Kidney capillary endothelial cell (primary cell): ENCODE measurements at places on chromosomes 3 and 15.

DNA sequence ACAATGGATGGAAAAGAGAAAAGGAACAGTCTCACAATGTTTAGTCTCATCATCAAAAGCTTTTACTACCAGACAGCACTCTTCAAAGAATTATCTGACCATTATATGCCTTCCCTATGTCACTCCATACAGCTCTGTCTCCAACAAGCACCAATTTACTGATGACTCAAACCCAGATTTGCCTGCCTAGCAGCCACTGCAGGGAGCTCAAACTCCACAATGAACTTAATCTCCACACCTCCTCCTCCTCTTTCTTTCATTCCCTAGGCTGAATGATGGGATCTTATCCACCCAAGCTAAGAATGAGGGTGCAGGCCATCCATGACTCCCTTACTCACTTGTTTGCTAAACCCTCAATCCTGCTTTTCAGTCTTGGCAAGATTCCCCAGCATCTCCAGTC lies 45.5 kb downstream of the NBEAL2 start:
- DNase-seq, result no peak

DNA sequence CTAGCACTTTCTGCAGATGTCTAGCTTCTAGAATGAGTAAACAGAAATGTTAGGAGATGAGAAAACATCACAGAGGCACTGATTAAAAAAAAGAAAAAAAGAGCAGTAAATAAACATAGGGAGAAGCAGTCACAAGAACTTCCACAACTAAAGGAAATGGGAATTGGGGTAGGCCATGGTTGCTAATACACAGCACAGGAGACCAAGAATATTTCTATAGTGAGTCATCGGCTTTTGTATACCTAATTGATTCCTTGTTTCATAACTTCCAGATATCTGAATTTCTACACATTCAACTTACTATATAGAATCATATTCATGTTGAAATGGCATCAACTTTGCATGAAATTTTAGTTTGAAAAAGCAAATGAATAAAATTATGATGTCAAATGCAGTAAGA lies 47.3 kb upstream of the TCF12 start:
- peak; percentile 78 for DNase-seq

DNA sequence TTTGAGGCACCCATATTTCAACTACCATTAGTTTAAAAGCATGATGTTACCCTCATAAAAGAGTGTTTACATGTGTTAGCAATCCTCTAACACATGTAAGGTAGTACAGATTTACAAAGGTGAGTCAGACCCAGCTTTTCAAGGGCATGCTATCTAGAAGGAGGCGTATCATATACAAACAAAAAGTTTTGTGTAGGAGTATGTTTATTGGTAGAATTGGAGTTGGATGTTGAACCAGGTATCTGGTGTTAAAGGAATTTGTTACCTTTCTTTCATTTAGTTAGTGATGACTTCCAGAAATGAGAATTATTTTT lies 2.4 kb downstream of the HACD3 start:
- peak; percentile 10 for DNase-seq

DNA sequence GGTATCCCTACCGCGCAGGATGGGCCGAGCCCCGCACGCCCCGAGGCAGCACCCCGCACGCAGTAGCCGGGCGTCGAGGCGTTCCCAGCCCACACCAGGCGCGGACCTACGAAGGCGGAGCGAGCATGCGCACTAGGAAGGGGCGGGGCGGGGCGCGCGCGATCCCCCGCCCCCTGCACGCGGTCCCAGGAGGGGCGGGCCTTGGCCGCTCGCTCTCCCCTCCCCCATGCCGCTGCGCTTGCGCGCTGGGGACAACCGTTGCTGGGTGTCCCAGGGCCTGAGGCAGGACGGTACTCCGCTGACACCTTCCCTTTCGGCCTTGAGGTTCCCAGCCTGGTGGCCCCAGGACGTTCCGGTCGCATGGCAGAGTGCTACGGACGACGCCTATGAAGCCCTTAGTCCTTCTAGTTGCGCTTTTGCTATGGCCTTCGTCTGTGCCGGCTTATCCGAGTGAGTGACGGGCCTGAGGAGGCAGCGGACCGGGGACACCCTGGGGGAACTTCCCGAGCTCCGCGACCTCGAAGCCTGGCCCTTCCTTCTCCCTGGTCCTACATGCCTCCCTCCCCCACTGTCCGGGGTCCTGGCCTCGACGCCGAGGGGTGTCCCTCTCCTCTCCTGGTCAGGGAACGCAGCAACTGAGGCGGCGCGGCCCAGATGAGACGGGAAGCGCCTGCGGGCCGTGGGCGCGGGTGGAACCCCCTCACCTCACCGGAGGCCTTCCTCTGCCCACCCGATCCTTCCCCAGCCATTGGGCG lies at the start of gene SPESP1:
Gene SPESP1, plus strand, starts transcription at position 258 of the 755 bp plus-strand sequence. Its CDS starts 129 bp downstream, at position 387.
- peak; percentile 3 for DNase-seq

- DNase-seq, result no peak
Measured at GRCh38 chr15:89444241-89445225, 51.9 kb downstream of the RHCG start.

- DNase-seq, result no peak
Measured at GRCh38 chr3:141375381-141376301, 7.3 kb downstream of the ZBTB38 start.

DNA sequence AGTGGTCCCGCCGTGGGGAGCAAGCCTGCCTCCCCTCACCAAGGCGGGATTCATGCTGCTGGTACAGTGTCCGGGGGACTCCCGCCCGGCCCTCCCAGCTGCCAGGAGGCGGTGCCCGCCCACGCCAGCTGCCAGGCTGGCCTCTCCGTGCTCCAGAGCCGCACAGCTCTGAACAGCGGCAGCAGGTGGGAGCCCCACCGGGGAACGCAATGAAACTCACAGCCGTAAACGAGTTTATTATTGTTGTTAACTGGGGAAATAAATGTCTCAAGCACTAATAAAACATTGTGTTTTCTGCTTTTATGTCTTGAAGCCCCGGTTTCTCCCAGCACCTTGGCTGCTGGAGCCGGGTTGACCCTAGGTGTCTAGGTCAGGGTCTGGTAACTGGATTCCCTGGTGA lies 317.7 kb upstream of the TLE3 start:
- DNase-seq, result no peak

- no peak for DNase-seq
Measured at GRCh38 chr3:154967090-154967489, 113.0 kb upstream of the MME start.

DNA sequence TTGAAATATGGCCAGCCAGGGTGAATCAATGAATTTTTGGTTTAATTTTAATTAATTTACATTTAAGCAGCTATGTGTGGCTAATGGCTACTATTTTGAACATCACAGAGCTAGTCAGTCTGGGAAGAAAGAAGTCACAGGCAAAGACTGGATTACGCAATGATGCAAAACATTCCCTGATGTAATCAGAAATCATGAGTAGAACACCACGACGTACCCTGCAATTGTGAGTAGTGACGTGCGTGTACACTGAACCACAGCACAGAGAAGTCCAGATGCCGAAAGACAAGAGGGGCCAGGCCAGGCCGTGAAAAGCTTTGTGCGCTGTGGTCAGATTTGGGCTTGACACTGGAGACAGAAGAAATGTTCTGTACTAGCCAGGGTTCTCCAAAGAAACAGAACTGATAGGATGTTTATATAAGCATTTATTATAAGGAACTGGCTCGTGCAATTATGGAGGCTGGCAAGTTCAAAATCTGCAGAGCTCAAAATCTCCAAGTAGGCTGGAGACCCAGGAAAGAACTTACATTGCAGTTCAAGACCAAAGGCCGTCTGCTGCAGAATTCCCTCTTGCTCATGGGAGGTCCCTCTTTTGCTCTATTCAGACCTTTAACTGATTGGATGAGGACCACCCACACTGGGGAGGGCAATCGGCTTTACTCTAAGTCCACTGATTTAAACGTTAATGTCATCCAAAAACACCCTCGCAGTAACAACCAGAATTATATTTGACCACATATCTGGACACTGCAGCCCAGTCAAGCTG lies 44.6 kb downstream of the SH3BP5 start:
- no peak for DNase-seq

- no peak for DNase-seq
Measured at GRCh38 chr15:64013179-64014062, 32.9 kb downstream of the DAPK2 start.

DNA sequence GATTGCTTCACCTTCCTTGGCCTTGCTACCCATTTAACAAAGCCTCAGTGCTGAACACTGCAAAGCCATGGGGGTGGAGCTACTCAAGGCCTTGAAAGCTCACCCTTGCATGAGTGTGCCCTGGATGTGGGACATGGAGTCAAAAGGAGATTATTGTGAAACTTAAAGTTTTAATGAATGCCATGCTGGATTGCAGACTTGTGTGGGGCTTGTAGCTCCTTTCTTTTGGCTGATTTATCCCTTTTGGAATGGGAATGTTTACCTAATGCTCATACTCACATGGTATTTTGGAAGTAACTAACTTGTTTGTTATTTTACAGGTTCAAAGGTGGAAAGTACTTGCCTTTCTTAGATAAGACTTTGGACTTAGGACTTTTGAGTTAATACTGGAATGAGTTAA lies 538.5 kb upstream of the NECTIN3 start:
- DNase-seq, result no peak

DNA sequence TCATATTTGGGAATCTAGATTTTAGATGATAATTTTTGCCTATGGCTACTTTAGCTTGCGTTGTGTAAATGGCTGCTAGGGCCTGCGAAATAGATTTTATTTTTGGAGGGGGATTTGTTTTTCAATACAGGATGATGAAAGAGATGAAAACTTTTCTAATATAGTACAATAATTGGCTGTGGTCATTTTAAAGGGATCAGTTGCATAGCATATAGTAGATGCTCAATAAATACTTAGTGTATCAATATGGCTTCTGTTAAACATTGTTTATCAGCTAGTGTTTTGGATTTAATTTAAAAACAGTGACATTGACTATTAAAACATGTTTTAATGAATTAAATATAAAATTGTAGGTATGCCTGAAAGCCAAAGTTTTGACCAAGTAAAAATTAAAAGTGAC lies 6.9 kb upstream of the CHD2 start:
- no peak for DNase-seq

DNA sequence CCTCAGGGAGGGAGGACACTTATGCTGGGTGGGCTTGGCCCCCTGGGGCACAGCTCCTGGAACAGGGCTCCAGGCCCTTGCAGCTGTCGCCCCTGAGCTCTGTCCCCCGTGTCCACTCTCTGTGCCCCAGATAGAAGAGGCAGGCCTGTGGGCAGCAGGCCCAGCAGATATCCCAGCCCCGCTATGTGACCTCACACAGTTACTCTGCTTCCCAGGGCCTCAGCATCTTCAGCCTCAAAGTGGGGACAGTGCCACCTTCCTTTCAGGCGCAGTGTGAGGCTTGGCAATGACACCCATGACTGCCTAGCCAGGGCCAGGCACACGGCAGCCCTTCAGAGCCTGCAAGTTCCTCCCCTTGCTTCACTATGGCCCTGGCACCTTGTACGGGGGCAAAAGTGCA lies 98.4 kb downstream of the IQSEC1 start:
- no peak for DNase-seq

- DNase-seq, result peak; percentile 71
Measured at GRCh38 chr15:31352911-31353811, 26.5 kb downstream of the KLF13 start.

GRCh38 chr3:4831580-4831950 lies 147.7 kb upstream of the BHLHE40 start:
- no peak for DNase-seq

DNA sequence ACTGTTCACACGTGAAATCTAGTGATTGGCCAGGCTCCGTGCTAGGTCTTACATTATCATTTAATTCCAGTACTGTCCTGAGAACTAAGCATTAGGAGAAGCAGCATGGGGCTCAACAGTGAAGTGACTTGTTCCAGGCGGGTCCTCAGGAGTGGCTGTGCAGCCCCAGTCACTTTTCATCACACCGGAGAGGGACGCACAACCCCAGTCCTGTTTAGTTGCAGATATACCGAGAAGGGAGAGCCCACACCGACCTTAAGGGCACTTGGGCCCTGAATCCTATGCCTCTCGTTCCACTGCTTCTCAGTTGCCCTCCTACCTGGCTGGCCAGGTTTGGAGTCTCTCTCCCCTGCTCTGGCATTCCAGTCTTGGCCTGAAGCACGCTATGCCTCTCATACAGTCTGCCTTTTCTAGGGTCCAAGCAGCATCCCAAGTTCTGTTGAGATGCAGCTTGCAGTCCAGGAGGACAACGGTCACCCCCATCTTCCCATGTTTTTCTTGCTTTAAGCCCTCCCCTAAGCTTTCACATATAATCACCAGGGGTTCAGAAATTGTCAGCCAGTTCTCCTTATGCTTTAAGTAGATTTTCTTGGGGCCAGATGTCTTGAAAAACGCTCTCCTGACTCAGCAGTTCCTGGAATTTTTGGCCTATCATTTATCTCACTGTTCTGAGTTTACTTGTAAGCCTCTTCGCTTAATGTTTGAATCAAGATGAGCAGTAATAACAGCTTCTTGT lies 10.1 kb downstream of the FAM131A start:
- no peak for DNase-seq

DNA sequence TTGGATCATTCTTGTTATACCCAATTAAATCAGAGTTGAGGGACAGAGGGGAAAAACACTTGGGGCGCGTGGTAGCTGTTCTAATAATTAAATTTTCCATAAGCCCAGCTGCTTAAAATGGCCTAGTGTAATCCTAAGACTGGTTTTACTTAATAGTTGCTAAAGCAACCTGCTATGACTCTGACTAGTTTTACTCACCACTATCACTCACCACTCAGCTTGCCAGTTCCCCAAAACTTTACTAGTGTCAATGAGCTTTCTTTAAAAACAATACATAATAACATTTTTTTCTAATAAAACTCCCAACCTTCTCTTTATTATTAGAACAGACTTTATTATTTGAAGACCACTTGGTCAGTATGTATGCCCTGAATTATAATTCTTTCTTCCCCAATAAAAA lies 49.6 kb downstream of the ECT2 start:
- no peak for DNase-seq

DNA sequence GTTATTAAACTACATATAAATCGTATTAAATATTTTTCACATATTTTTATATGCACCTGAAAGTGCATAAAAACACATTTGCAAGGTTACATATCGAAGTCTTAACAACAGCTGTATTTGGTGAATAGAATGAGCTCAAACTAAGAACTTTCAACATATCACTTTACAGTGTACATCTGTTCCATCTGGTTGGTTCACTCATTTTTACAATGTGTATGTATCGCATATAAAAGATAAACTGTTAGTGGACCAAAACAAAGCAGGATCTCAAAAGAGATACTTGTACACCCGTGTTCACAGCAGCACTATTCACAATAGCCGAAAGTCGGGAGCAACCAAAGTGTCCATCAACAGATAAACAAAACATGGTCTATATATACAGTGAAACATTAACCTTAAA lies 55.8 kb downstream of the TBL1XR1 start:
- no peak for DNase-seq

GRCh38 chr3:106183762-106184391 lies 315.1 kb upstream of the CBLB start:
- no peak for DNase-seq

- DNase-seq, result no peak
Measured at GRCh38 chr3:176739159-176739558, 458.1 kb downstream of the TBL1XR1 start.

DNA sequence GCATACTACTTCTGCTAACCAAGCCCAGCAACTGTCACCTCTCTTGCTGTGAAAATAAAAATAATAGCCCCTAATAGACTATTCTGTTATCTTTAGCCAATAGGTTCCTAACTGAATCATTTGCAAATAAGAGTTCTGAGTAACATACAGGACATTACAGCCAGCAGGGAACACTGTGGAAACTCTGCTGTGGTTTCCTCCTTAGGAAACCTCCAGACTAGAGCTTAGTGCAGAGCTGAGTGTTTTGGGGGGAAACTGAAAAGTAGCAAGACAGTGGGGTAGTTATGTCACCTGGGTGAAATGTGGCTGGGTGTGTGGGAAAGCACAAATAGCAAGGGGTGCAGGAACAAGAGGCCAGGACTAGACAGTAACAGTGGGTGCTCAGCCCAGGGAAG lies 32.4 kb downstream of the DZIP1L start:
- no peak for DNase-seq
